Activated CD4-positive, alpha-beta T cell treated with anti-CD3 and anti-CD28 coated beads, Interleukin-2, amount 10 ng/mL, durations not matched to agents 7 days and 5 days (primary cell): ENCODE measurements at places on chromosomes 1 and 21.

- DNase-seq = no peak
- H3K27me3 ChIP-seq = peaks cover 16% of the 10 kb centered on the region
- H3K4me3 ChIP-seq = no peak overlapping the region
Observed at GRCh38 chr1:63126104-63126503, 196.3 kb upstream of the FOXD3 start.

- no peak for DNase-seq
- H3K4me3 ChIP-seq = no peak overlapping the region
- no peaks in the 10 kb centered on the region for H3K4me1 ChIP-seq
Observed at GRCh38 chr1:175309996-175310395, 117.4 kb upstream of the KIAA0040 start.

- no peak overlapping the region for H3K4me3 ChIP-seq
- peaks cover 2% of the 10 kb centered on the region for H3K36me3 ChIP-seq
- H3K27ac ChIP-seq = no peak overlapping the region
- no peak for DNase-seq
Observed at GRCh38 chr1:110214454-110215404, 4.6 kb downstream of the KCNC4 start.

DNA sequence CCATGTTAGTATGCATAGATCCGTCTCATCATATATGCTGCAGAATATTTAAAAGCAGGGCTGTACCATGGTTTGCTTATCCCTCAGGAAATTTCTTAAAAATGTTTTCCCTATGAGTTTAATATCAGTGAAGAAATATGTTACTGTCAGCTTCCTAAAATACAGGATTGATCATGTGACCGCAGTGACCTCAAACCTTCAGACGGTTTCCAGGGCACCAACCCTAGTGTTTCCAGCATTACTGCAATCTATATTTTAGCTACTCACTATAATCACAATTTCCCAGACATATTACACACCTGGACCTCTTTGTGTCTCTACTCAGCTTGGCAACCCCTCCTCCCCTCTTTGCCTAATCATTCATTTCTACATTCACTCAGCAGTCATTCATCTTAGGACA lies 7.7 kb upstream of the SDHB start:
- peaks cover 6% of the 10 kb centered on the region for H3K4me1 ChIP-seq
- DNase-seq = no peak
- H3K27me3 ChIP-seq = peaks cover 7% of the 10 kb centered on the region
- no peak overlapping the region for H3K4me3 ChIP-seq
- H3K36me3 ChIP-seq = no peaks in the 10 kb centered on the region

- no peak for DNase-seq
- no peak overlapping the region for H3K27ac ChIP-seq
- peaks cover 88% of the 10 kb centered on the region for H3K27me3 ChIP-seq
- H3K4me1 ChIP-seq = peaks cover 17% of the 10 kb centered on the region
Observed at GRCh38 chr21:33018707-33019465, 6.8 kb upstream of the OLIG2 start.
